ENCODE measurements at places on chromosomes 2 and 18. TPM values are rescaled to one million over a fixed set of nuclear protein-coding genes. Genes with fewer than 3 reads are reported as not detected.

- H3K27ac ChIP-seq = no peak overlapping the region
- no peaks in the 10 kb centered on the region for H3K36me3 ChIP-seq
- DNase-seq = no peak
- H3K4me1 ChIP-seq = no peaks in the 10 kb centered on the region
- H3K4me3 ChIP-seq = no peak overlapping the region
Measured at GRCh38 chr2:217854684-217855420, 147.9 kb downstream of the TNS1 start.

DNA sequence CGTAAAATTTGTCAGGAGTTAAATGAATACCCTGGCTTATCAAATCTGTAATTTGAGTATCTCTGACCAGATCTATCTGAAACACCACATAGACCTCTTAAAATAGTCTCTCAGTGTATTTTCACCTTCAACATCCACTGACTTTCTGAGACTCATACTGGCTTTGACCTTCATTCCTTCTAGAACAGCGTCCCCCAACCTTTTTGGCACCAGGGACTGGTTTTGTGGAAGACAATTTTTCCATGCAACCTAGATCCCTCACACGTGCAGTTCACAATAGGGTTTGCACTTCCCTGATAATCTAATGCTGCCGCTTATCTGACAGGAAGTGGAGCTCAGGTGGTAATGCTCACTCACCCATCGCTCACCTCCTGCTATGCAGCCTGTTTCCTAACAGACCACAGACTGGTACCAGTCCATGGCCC lies 3.2 kb downstream of the NBAS start:
- DNase-seq = no peak
- H3K27me3 ChIP-seq = no peaks in the 10 kb centered on the region
- H3K4me3 ChIP-seq = no peak overlapping the region
- peaks cover 30% of the 10 kb centered on the region for H3K4me1 ChIP-seq
- no peak overlapping the region for H3K27ac ChIP-seq

DNA sequence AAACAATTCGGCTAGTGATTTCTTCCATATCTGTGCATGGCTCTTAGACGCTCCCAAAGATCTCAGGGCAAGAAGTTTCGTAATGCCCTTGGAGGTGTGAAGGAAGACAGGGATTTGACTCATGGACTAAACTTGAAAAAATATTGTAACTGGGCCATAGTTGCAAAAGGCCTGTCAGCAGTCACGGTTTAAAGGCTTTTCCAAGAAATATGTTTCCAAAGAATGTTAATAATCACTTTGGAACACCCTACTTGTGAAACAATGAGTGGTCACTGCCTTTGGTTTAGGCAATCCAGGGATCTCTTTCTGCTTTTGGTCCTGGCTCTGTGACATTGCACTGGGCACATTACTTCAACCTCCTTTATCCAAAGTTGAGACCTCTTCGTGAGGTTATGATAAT lies 102.5 kb upstream of the RASGRP3 start:
- no peaks in the 10 kb centered on the region for H3K36me3 ChIP-seq
- DNase-seq = no peak
- no peaks in the 10 kb centered on the region for H3K4me1 ChIP-seq

DNA sequence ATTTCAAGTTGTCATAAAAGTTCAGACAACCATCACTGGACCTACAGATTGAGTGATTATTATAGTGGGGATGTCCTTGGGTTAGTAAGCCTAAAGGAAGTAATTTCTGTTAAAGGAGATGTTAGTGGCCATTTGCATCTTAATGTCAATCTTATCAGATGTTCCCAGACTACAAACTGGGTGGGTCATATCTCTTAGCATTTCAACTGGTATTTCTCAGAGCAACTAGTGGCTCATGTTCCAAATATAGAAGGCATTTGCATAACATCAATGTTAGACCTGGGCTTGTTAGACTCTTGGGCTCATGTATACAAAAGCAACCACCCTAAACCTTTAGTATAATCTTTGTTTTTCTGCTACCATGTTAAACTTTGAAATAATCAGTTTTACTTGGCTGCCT lies 17.9 kb downstream of the PLEKHA3 start:
- no peak overlapping the region for H3K4me3 ChIP-seq
- peaks cover 11% of the 10 kb centered on the region for H3K4me1 ChIP-seq
- no peak overlapping the region for H3K27ac ChIP-seq
- peak; percentile 51 for DNase-seq
- peaks cover 79% of the 10 kb centered on the region for H3K36me3 ChIP-seq

DNA sequence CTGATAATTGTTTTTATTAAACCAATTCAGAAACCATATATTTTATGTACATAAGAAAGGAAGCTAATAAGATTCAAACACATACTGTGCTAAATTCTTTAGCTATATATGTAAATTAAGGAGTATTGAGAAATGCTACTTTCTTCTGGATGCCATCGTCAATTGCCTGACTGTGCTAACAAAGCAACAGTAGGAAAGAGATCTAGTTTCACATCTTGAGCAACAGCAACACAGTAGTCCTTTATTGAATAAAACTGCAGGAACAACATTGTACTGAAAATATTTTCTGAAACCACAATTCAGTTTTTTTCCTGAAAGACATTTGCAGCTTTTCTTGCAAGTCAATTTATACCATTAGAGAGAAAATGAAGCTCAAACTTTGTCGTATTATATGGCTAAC lies 1404.9 kb upstream of the SLC39A10 start:
- no peaks in the 10 kb centered on the region for H3K36me3 ChIP-seq
- no peak for DNase-seq
- H3K4me3 ChIP-seq = no peak overlapping the region
- no peaks in the 10 kb centered on the region for H3K27me3 ChIP-seq
- no peak overlapping the region for H3K27ac ChIP-seq

Gene CPO
- total RNA-seq = not detected

Gene MPP4
- 0.45 TPM for total RNA-seq

DNA sequence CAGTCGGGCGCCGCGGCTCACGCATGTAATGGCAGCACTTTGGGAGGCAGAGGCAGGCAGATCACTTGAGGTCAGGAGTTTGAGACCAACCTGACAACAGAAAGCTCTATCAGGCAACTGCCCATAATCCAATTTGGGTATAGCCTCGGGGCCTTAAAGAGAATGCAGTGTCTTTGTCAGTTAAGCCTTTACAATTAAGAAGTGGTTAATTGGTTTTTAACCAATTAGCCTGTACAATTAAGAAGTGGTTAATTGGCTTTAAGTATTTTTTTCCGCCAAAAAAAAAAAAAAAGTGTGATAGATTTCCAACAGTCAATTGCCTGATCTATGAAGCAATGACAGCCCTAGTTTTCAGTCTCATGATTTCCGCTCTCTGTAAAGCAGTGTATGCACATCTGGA lies 74.6 kb upstream of the NARS1 start:
- no peaks in the 10 kb centered on the region for H3K27me3 ChIP-seq
- H3K4me1 ChIP-seq = no peaks in the 10 kb centered on the region
- no peaks in the 10 kb centered on the region for H3K36me3 ChIP-seq
- H3K27ac ChIP-seq = no peak overlapping the region
- no peak overlapping the region for H3K4me3 ChIP-seq

DNA sequence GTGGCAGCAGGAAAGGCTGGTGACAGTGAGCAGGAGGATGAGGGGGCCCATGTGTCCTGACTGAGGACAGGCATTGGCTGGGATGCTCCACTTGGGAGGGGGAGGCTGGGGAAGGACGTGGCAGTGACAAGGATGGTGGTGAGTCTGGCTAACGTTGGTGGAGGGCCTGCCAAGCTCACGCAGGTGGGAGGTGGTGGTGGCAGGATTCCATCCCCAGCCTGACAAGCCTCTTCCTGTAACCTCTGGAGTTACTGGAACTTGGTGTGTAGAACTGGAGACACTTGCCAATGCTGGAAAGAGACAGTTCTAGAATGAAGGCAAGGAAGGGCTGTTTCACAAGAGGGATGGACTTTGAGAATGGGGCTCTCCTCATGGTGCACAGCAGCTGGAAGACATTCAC lies 8.2 kb downstream of the PROM2 start:
- H3K4me3 ChIP-seq = no peak overlapping the region
- H3K4me1 ChIP-seq = no peaks in the 10 kb centered on the region
- no peak for DNase-seq
- no peaks in the 10 kb centered on the region for H3K27me3 ChIP-seq
- H3K27ac ChIP-seq = no peak overlapping the region

Gene CCBE1
- total RNA-seq = not detected

GRCh38 chr2:203905656-203906055 lies 30.9 kb upstream of the ICOS start:
- no peak overlapping the region for H3K27ac ChIP-seq
- H3K27me3 ChIP-seq = no peaks in the 10 kb centered on the region
- no peak for DNase-seq
- no peaks in the 10 kb centered on the region for H3K36me3 ChIP-seq
- H3K4me1 ChIP-seq = no peaks in the 10 kb centered on the region
- no peak overlapping the region for H3K4me3 ChIP-seq

DNA sequence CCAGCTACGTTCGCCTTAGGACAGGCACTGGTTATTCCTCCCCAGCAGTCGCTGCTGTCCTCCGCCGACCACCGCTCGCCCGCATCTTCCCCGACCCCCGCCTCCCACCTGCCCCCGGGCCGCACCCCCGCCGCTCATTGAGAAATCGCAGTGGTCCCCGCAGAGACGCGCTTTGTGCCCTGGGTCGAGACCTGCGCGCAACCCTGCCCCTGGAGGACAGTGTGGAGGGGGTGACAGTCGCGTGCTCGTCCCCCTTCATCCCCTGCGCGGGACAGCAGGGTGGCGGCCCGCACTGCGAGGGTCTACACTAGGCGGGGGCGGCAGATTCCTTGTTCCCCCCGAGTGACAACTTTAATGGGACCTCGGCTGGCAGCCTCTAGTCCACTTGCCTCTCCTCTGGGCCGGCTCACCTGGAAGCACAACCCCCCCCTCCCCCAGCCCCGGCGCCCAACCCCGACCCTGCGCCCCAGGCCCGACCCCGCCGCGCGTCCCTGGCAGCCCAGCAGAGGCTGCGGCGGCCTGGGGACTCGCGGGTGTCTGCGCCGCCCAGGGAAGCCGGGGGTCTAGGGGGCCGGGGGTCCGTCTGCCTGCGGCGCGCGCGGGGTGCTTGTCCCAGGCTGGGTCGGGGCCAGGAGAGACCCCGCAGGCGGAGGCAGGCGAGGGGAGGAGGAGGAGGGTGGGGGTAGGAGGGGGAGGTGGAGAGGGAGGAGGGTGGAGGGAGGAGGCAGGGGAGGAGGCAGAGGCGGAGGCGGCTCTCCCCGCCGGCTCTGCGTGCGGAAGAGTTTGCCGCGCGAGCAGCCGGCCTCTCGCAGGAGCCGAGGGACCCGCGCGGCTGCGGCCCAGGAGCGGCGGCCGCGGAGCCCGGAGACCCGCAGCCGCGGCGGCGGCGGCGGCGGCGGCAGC lies at the start of gene NPAS2:
NPAS2 (plus strand) TSS at position 770 of the 903 bp plus-strand sequence. CDS start 84,616 bp downstream, outside the sequence.
- H3K4me1 ChIP-seq = no peaks in the 10 kb centered on the region
- H3K4me3 ChIP-seq = no peak within 1 kb of the TSS
- H3K27me3 ChIP-seq = no peaks in the 10 kb centered on the region
- H3K36me3 ChIP-seq = no peaks in the 10 kb centered on the region
- H3K27ac ChIP-seq = no peak within 1 kb of the TSS

DNA sequence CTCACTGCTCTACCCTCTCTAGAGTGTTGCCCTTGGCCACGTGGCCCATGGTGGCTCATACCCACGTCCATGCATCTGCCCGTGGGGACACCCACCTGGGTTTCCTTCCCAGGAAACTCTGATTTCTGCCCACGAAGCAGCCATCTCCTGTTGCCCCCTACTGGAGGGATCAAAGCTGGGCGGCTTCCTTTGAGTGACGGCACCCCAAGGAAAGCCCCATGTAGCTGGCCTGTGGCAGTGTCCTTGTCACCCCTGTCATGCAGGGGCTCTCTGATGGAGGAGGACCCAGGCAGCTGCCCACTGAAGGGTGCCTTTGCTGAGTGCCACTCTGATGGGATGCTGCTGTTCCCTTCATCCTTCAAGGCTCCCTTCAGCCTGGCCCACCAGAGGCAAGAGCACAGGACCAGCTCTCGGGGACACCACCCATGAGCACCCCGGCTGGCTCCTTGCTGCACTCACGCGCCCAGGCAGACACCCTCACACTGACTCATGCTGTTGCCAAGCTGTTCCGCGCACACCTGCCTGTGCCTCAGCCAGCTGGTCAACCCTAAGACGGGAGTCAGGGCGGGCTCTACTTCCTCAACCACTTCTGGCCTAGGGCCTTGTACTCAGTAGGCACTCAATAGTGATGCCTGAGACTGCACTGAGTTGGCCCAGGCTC lies 101.1 kb downstream of the CTIF start:
- no peak overlapping the region for H3K4me3 ChIP-seq
- H3K27ac ChIP-seq = no peak overlapping the region
- no peaks in the 10 kb centered on the region for H3K36me3 ChIP-seq
- H3K4me1 ChIP-seq = peaks cover 10% of the 10 kb centered on the region
- peak; percentile 56 for DNase-seq
- no peaks in the 10 kb centered on the region for H3K27me3 ChIP-seq

Gene CDH7
- 0.14 TPM for total RNA-seq

DNA sequence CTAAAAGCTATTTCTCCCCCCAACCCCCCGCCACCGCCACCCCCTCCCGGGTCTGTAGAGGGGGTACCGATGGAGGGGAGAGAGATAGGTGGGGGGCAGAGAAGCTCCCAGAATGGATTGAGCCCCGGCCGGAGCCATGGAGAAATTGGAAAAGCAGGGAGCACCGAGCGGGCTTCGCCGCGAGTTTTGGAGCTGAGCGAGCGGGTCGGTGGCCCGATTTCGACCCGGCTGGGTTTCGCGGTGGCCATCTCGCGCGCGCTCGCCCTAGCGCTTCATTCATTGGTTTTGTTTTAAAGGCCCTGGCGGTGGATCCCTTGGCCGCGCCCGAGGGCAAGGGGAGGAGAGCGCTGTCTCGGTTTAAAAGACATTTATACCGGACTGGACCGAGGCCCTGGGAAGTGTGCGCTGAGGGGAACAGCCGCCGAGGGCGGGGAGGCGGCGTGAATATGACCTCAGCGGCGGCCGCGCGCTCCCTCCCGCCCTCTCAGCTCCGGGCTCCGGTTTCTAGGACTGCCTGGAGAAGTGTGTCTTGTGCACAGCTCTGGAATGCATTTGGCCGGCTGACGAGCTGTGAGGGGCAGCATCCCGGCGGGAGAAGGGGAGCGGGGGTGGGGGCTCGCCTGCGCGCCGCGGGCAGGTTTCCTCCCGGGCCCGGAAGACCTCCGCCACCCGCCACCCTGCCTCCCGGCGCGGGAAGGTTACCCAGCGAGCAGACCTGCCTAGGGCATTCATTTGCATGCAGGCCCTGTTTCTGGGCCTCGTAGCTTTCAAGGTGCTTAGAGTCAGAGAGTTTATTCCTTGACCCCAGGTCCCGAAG lies 1.7 kb upstream of the SMAD7 start:
- no peaks in the 10 kb centered on the region for H3K36me3 ChIP-seq
- DNase-seq = peak; percentile 80
- no peak overlapping the region for H3K27ac ChIP-seq
- H3K27me3 ChIP-seq = no peaks in the 10 kb centered on the region
